ENCODE measurements at places on chromosomes 2 and 18.

DNA sequence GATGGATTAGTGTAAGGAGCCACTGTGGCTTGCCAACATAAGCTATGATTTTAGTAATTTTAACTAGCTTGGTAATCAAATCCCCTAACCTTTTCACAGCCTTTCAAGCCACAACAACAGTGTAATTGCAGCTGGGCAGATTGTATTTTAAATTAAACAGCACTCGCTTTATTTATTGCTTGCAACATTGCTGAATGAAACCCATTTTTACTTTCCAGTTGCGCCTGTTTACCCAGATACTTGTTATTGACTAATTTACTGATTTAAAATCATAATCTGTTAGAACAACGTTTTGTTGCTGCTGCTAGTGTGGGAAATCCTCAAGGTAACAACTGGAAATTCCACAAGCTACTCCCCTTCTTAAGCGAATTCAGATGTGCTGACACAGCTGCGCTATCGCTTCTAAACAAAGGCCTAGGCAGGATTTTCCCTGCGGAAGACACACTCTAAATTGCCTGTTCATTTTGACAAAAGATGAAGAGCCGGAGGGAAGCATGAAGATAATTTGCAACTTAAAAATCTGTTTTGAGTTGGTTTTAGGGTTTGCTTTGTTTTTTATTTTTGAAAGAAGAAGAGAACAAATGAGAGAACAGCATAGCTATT, 283.9 kb downstream of the ALPK2 start:
- DNase-seq: no peak

- no peak for DNase-seq
These were observed 233.4 kb downstream of the MTX2 start for GRCh38 chr2:176502619-176503018.

GRCh38 chr2:217289177-217289906, 429.5 kb upstream of the TNP1 start:
- no peak for DNase-seq

GRCh38 chr2:234435836-234436481, 60.9 kb downstream of the ARL4C start:
- no peak for DNase-seq

DNA sequence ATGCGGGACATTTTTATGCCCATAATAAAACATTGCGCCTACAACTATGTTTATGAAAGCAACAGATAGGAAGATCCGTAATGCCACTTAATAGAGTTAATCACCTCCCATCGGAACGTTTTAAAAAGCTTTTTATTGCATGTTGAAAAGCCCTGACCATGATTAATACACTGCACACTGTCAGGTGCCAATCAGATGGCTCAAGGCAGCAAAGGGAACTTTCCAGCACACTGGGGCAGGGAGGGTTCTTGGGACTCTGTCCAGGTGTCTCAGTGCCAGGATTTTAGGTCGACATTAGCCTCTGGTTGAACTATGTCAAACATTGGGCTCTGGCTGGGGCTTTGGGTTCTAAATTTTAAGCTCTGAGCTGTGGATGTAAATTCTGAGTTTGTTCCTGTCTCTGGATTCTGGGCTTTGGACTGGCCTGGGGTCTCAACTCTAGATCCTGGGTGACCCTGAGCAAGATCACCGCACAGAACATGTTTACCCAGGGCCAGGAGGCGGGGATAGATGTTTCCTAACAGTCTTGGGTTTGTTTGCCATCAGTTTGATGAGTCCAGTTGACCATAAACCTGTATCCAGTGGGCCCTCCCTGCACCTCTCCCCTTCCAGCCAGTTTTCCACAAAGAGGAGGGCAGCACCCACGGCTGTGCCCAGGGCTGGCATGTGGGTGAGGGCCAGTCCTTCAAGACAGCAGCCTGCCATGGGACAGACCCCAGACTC, 262.7 kb downstream of the ATAD2B start:
- peak; percentile 22 for DNase-seq

DNA sequence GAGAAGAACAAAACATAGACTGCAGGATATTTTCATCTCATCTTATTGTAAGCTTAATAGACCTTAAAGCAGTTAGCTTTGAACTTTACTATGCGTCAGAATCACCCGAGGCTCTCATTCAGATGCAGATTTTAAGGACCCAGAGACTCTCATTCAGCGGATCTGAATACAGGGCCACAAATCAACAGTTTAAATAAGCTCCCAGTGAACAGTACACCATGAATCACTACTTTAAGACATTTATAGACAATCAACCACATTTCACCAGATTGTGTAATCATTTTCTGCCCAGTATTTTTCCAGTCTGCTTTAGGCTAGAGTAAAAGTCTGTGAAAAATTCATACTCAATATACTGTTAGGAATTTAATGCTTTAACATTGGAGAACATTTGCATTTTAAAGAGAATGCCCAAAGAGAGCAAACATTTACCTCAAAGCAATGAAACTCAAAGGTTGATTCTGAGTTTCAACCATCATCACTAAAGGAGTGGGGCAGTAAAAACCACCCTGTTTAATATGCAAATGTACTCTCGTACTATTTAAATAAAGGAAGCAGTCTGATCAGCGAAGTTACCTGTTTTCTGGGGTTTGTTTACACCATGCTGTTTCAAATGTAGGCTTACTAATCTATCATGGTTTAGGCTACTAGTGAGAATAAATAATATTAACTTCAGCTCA, 11.0 kb upstream of the ALPK2 start:
- no peak for DNase-seq
